ENCODE measurements at places on chromosomes 13 and 19.

- peak; percentile 92 for DNase-seq
Observed at GRCh38 chr19:47035127-47036096, 13.0 kb downstream of the TMEM160 start.

DNA sequence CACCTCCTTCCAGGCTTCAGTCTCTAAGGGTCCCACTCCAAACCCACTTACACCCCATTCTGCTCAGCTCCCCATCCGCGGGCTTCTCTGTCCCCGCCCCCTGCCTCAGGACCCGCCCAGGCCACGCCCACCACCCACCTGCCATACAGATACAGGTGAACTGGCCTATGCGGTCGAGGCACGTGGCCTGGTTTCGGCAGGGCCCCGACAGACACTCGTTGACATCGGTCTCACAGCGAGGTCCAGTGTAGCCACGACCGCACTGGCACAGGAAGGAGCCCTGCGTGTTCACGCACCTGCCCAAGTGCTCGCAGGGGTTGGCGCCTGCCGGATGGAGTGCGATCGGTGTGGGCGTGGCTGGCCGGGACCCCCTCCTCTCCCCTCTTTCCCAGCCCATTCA, 11.9 kb downstream of the NOTCH3 start:
- DNase-seq, result no peak

- no peak for DNase-seq
Observed at GRCh38 chr19:48473161-48473966, 4.2 kb downstream of the CYTH2 start.

DNA sequence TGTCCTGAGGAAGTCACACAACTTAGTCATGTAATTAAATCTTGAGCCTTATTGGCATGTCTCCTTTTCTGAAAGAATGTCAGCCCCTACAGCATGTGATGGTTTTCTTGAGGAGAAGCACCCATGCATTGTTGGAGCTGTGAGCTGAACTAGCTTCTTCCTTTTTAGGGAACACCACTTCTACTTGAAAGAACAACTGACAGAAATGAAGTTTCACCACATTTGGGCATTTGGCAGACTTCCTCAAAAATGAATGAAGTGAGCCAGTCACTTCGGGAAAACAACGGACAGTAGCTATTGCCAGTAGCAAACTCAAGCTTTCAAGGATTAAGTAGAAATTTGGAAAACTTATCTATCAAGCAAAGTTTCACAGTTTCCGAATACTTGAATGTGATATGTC, 1351.3 kb downstream of the EFNB2 start:
- no peak for DNase-seq

DNA sequence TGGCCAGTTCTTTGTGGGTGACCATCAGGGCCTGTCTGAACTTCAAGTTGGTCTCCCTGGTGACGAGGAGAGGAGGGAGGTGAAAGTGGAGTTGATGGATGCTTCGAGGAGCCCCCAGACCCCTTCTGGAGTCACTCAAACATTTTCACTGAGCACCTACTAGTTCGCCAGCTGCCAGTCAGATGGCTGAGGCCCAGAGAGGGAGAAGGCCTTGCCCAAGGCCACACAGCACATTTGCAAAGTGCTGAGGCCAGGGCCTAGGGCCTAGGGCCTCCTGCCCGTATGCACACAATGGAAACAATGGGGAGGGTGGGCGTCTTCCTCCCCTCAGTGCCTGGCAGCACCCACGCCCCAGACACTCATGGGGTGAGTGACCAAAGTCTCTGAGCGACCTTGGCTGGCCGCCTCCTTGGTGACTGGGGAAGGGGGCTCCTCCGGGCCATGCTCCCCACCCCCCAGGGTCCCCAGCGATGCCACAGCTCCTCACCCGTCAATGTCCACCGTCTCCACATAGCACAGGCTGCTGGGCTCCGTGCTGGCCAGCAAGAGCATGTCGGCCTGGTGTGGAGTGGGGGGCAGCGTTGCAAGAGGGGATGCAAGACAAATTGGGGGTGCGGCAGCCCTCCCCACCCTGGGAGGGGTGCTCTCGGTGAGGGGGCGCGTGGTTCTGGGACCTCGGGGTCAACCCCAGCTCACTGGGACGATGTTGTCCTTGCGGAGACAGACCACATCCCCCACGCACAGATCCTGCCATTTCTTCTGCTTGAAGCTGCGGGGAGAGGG, 6.5 kb downstream of the ATP8B3 start:
- no peak for DNase-seq

GRCh38 chr13:101258509-101258908, 157.8 kb downstream of the NALCN start:
- peak; percentile 2 for DNase-seq

- DNase-seq, result peak; percentile 30
Observed at GRCh38 chr13:73598020-73598712, 536.0 kb downstream of the KLF12 start.

- DNase-seq, result no peak
Observed at GRCh38 chr13:30874111-30874510, 32.0 kb upstream of the MEDAG start.

- DNase-seq, result peak; percentile 45
Observed at GRCh38 chr19:2282062-2282861, at the start of gene PEAK3. PEAK3 (minus strand) TSS chr19:2282175; CDS start chr19:2280931, 1,244 bp downstream.

GRCh38 chr13:65836066-65836465, 1394.1 kb downstream of the PCDH9 start:
- no peak for DNase-seq

Data from GM23248 (cell line).